ENCODE measurements at places on chromosomes 6 and 20.

DNA sequence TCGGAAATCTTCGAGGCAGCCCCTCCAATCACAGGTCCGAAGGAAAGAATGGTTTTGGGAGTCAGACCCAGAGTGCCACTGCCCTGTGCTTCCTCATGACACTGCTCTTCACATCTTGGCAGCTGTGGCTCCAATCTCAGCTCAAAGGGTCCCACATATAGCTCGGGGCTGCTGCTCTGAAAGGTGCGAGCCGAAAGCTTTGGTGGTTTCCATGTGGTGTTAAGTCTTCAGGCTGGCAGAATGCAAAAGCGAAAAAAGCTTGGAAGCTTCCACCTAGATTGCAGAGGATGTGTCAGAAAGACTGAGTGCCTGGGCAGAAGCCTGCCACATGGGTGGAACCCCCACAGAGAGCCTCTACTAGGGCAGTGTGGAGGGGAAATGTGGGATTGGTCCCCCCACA lies 314.3 kb upstream of the CHD6 start:
- no peak for DNase-seq

GRCh38 chr6:155219858-155220301 lies 43.9 kb upstream of the CLDN20 start:
- no peak for DNase-seq

- DNase-seq, result no peak
Observed at GRCh38 chr20:35434085-35435005, 3.7 kb downstream of the GDF5 start.

- no peak for DNase-seq
Observed at GRCh38 chr6:16042751-16043150, 86.1 kb upstream of the MYLIP start.

GRCh38 chr6:98769546-98769945 lies 64.8 kb upstream of the POU3F2 start:
- DNase-seq, result peak; percentile 1

GRCh38 chr6:107509506-107509905 lies 19.6 kb downstream of the SOBP start:
- no peak for DNase-seq

DNA sequence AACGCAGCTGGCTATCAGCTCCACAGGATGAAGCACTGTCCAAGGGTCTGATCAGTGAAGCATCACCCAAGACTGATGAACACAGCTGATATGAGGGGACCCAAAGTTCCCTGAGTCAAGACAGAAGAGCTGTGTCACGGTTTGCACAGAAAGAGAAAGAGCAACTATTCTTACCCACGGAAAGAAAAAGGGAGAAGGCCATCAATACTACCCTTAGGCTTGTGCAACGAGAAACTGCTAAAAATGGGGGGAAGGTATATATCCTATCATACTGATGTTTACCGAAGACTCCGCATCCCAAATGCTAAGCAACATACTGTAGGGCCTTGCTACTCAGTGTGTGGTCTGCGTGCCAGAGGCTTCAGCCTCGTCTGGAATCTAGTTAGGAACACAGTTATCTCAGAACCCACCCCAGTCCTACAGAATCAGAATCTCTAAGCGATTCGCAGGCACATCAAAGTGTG lies 665 bp downstream of the FASTKD5 start:
- no peak for DNase-seq

GRCh38 chr6:96075826-96076225 lies 60.1 kb downstream of the FUT9 start:
- no peak for DNase-seq

- DNase-seq, result no peak
Observed at GRCh38 chr6:110097443-110097842, 82.0 kb downstream of the WASF1 start.

DNA sequence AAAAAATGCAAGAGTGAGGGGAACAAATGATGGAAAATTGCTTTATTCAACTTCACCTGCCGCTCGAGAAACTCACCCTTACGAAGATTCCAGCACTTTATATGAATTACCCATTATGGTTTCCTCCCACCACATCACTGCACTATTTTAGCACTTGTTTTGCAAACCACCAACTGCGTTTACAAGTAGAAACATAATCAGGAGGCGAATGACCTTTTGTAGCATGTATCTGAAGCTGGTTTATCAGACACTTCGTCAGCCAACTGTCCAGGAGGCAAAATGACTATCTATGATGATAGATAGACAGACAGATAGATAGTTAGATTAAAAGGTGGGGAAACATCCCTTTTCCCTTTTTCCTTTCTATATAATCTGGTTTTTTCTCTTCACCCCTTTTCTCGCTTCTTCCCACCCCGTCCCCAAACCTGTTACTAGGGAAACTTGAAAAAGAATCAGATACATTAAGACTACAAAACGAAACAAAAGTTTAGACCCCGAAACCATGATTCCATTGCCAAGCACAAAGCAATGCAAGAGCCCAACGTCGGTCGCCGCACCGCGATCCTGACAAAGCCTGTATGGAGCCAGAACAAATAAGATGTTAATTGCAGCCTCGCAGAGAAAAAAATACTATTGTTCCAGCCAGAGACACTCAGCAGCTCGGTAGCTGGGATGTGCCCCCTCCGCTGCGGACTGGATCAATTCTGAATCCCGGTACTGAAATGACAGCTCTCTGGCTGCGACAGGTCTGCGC lies 933 bp upstream of the ADGRB3 start:
- no peak for DNase-seq

- DNase-seq, result no peak
Observed at GRCh38 chr6:165985281-165985805, 182.3 kb downstream of the TBXT start.

GRCh38 chr20:63876489-63877036 lies 11.5 kb downstream of the TPD52L2 start:
- no peak for DNase-seq
